AG04449 (cell line): ENCODE measurements at places on chromosomes 12 and 14.

DNA sequence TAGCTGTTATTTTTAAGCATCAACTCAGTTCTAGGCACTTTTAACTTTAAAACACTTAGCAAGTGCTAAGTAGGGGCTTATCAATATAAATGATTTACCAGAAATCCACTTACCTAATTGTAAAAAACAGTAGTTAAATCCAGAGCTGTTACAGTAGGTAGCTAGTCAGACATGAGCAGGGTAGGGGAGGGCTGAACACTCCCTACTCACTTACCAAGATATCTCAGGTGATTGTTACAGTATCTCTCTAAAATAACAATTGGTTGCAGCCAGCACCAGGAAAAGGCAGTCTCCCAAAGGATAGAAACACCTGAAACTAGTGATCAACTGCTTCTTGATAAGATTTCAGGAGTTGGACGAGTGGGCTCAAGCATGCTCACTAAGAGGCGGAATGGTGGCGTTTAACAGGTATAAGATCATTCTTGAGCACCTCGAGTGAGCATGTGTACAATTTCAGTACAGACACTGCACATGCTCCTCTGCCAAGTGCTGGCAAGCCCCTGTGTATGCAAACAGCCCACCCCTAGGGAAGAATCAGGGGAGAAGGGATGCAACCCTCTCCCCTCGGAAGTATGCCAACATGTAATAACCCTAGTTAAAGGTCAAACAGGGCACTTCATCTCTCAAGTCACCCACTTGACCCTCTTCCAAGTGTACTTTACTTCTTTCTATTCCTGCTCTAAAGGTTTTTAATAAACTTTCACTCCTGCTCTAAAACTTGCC, 1113.6 kb upstream of the SEL1L start:
- DNase-seq = no peak

- DNase-seq = peak; percentile 99
These were observed 133.5 kb upstream of the HIF1A start for GRCh38 chr14:61561657-61562276.

DNA sequence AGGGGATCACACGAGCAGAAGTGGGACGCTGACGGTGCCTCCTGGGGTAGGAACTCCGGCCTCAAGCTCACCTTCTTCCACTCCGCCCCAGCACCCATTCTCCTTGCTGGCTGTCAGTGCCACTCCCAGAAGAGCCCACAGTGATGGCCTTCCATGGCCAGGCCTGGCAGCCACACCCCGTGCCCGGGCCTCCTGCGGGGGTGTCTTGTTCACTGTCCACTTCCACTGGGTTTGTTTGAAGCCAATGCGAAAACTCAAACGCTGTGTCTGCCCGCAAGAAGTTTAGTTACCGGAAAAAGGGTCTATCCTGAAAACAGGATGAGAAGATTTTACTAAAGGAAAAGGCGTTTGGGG, 38.1 kb downstream of the CCDC88C start:
- DNase-seq = no peak

DNA sequence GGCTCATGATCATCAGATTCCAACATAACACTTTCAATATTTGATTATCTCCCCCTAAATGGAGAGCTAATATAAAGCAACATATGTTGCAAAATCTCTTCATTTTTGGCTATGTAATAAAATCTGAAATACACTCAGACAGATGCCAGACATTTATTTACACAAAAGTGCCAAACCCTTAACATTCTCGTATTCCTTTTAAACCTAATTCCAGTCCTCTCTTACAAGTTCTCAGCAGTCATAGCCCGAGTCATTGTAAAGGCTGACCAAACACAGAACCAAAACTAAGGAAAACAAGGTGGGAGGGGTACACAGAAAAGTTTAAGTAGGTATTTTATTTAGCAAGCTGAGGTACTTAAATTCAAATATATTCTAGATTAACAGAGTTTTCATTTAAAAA, 81.4 kb downstream of the LRP6 start:
- no peak for DNase-seq
